ENCODE measurements at places on chromosomes 6 and 20. TPM values are rescaled to one million over a fixed set of nuclear protein-coding genes. Genes with fewer than 3 reads are reported as not detected.
A peak's percentile ranks its signal among the peaks of the same experiment; 100 is the strongest.

DNA sequence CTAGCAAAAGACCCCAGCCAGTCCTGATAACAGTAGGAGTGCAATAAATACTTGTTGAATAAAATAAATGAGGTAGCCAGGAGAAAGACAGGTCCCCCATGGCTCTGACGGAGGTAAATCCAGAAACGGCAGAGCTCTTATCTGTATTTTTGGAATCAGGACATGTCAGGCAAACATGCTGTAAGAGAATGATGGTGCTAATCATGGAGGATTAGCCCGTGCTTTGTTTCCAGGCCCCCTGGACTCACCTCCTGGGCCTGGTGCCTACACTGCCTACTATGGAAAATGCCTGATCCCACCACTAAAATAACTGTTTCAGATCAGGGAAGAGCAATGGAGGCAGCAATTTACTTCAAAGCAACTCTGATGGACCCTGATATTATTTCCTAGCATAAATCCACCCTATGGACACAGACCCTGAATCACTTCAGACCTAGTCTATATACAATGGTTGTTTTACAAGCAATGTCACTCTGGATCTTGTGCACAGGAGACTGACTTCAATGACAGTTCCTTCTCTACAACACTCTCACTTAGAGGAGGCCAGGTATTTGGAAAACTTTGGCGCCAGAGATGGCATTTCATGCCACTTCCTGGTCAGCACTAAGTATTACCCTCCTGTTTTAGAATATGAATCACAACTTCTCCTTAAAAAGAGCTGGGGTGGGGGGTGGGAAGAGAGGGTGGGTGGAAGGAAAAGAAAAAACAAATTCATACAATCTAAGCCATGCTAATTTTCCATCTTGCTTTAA is 6.4 kb downstream of the MRPL14 start:
- H3K27ac ChIP-seq: no peak overlapping the region
- H3K4me3 ChIP-seq: no peak overlapping the region
- H3K36me3 ChIP-seq: no peaks in the 10 kb centered on the region
- no peaks in the 10 kb centered on the region for H3K27me3 ChIP-seq
- no peak for DNase-seq
- peaks cover 5% of the 10 kb centered on the region for H3K4me1 ChIP-seq

GRCh38 chr6:63553208-63553607 is 19.1 kb upstream of the LOC128125822 start:
- H3K27ac ChIP-seq: no peak overlapping the region
- H3K4me1 ChIP-seq: no peaks in the 10 kb centered on the region
- no peaks in the 10 kb centered on the region for H3K36me3 ChIP-seq
- no peak overlapping the region for H3K4me3 ChIP-seq

DNA sequence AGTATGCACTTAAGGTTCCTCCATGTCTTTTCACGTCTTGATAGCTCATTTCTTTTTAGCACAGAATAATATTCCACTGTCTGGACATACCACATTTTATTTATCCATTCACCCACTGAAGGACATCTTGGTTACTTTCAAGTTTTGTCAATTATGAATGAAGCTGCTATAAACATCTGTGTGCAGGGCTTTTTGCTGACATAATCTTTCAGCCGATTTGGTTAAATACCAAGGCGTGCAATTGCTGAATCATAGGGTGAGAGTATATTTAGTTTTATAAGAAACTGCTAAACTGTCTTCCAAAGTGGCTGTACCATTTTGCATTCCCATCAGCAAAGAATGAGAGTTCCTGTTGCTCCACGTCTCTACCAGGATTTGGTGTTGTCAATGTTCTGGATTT is 44.9 kb upstream of the PHACTR2 start:
- no peaks in the 10 kb centered on the region for H3K27me3 ChIP-seq
- H3K4me1 ChIP-seq: peaks cover 2% of the 10 kb centered on the region
- H3K27ac ChIP-seq: no peak overlapping the region
- no peak for DNase-seq
- no peaks in the 10 kb centered on the region for H3K36me3 ChIP-seq
- H3K4me3 ChIP-seq: no peak overlapping the region

DNA sequence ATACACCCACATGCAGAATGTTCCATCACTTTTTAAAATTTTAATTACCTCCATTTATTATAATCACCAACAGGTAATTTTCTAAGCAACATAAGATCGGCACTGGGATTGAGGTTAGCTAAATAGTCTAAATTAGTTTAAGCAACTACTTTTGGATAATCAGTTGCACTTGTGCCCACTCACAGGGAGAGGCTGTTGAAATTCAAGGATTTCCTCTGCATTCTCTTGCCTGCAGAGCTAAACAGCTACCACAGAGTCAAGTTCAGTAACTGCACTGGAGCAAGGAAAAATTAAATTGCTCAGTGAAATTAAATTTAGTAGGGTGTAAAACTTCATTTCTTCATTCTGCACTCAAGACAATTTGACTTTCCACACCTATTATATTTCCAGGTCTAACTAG is 120.7 kb upstream of the CCDC28A start:
- H3K4me3 ChIP-seq: no peak overlapping the region
- no peaks in the 10 kb centered on the region for H3K27me3 ChIP-seq
- DNase-seq: no peak
- no peaks in the 10 kb centered on the region for H3K36me3 ChIP-seq
- no peak overlapping the region for H3K27ac ChIP-seq

- no peaks in the 10 kb centered on the region for H3K27me3 ChIP-seq
- no peak overlapping the region for H3K4me3 ChIP-seq
- peaks cover 3% of the 10 kb centered on the region for H3K36me3 ChIP-seq
- no peaks in the 10 kb centered on the region for H3K4me1 ChIP-seq
- no peak for DNase-seq
- H3K27ac ChIP-seq: no peak overlapping the region
Observed at GRCh38 chr20:62240020-62240685, 1.8 kb downstream of the OSBPL2 start.

- no peaks in the 10 kb centered on the region for H3K4me1 ChIP-seq
- H3K36me3 ChIP-seq: no peaks in the 10 kb centered on the region
- no peaks in the 10 kb centered on the region for H3K27me3 ChIP-seq
- no peak overlapping the region for H3K4me3 ChIP-seq
Observed at GRCh38 chr20:8172191-8172590, 40.1 kb downstream of the PLCB1 start.

DNA sequence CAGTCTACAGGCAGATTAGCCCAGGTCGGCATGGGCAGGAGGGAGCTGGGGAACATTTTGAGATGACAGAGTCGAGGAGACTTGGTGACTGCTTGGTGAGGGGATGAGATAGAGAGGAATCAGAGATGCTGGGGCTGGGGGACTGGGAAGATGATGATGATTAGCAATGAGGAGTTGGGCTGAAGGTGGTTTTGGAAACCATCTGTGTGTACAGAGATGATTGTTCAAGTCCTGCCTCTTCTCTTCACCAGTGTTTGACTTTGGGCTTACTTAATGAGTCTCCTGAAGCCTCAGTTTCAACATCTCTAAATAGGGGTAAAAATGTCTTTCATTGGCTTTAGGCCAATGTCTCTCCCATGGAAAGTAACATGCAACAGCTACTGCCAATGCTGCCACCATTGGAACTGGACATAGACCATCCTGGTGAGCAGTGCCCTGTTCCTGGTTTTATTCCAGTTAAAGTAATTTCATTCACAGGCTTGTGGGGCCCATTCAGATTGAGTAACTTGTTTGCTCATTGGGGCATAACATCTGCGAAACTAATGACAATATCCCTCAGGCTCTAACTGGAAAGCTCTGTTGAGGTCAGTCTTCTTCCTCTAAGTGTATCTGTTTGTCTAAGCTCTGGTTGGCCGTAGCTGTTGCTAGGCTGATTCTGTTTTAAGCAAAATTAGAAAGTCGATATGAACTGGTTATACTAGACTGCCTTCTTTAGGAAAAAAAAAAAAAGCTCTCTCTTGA is 99.1 kb downstream of the ARMC2 start:
- H3K27ac ChIP-seq: peak overlapping the region; percentile 94
- no peak for DNase-seq
- no peaks in the 10 kb centered on the region for H3K27me3 ChIP-seq
- H3K36me3 ChIP-seq: no peaks in the 10 kb centered on the region
- H3K4me3 ChIP-seq: no peak overlapping the region

GRCh38 chr6:40386200-40386599 is 201.0 kb downstream of the LRFN2 start:
- no peaks in the 10 kb centered on the region for H3K4me1 ChIP-seq
- DNase-seq: no peak
- no peak overlapping the region for H3K27ac ChIP-seq
- no peaks in the 10 kb centered on the region for H3K36me3 ChIP-seq
- H3K27me3 ChIP-seq: no peaks in the 10 kb centered on the region

DNA sequence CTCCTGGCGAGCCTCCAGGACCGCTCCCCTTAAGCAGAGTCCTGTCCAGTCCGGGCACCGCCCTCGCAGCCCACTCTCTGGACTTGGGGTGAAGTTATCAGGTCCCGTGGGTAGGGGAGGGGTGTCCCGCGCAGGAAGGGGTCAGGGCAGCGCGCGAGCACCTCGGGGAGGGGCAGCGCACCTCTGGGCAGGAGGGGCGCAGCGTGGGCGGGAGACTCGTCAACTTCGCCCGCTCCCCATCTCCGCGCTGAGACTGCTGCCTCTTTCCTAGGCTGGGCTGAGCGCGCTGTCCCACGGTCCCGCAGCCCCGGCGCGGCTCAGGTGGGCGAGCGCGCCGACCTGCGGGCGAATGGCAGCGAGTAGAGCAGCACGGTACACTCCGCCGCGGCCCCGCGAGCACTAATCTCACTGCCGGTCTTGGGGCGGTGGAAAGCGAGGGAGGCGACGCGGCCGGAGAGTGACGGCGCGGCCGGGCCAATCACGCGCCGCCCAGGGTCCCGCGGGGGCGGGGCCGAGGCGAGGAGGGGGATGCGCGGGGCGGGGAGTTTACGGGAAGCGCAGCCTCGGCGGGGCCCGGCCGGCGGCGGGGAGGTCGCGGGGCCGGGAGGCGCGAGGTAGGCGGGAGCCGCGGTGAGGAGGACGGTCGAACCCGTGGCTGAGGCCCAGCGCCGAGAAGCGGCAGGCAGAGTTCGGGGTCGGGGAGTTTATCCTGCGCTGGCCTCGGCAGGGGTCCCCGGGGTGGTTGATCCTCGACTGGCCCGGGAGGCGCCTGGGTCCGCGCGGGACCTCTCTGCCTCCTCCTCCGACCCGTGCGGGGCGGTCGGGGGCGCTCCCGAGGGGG is at the start of gene MAN1A1:
Gene MAN1A1 (minus strand): TSS at position 401 of the 841 bp plus-strand sequence. CDS start 696 bp downstream, outside the sequence.
- H3K27me3 ChIP-seq: no peaks in the 10 kb centered on the region
- H3K4me3 ChIP-seq: peak within 1 kb of the TSS; percentile 79
- DNase-seq: peak; percentile 93

GRCh38 chr6:97097068-97098047 is 172.8 kb downstream of the KLHL32 start:
- H3K27me3 ChIP-seq: no peaks in the 10 kb centered on the region
- H3K27ac ChIP-seq: no peak overlapping the region
- no peaks in the 10 kb centered on the region for H3K4me1 ChIP-seq
- DNase-seq: no peak

- no peaks in the 10 kb centered on the region for H3K36me3 ChIP-seq
- peak; percentile 62 for DNase-seq
- no peaks in the 10 kb centered on the region for H3K4me1 ChIP-seq
- H3K27ac ChIP-seq: no peak overlapping the region
- H3K27me3 ChIP-seq: no peaks in the 10 kb centered on the region
Observed at GRCh38 chr6:27188885-27189418, 58.5 kb upstream of the PRSS16 start.

DNA sequence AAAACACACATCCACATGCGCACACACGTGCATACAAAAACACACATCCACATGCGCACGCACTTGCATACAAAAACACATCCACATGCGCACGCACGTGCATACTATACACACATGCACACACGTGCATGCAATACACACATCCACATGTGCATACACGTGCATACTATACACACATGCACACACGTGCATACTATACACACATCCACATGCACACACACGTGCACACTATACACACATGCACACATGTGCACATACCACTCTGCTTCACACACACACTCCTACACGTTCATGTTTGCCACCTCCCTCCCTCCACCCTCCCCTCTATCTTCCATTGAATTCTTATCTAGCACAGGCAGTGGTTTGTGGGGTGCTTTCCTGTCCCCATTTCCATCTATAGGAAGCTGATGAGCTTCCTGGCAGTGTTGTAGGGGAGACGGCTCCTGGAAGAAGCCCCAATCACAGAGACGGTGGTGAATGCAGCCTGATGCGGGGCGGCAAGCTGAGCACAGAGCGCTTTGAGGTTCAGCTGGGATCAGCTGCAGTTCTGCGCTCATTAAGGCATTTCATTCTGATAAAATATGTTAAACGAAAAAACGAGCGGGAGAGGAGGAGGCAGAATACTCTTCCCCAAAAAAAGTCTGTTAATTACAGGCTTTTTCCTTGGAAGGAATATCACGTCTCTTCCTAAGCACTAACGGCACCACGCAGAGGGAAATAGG is 287.7 kb downstream of the TAF4 start:
- H3K27ac ChIP-seq: no peak overlapping the region
- no peaks in the 10 kb centered on the region for H3K27me3 ChIP-seq
- H3K4me1 ChIP-seq: no peaks in the 10 kb centered on the region
- DNase-seq: peak; percentile 43

DNA sequence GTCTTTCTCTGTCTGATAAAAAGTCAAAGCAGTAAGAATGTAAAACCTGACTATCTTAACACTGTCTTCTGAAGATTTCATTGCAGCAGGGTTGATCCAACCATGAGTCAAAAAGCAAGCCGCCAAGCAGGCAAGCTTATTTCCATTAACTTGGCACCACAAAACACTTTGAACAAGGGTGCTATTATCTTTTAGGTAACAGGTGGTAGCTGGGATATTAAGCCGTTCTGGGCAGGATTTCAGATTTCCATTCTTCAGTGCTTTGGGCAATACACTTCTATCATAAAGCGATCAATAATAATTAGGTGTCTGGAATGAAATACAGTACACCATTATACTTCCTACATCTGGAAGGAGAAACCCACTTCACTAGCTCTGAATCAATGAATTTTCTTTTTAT is 181.9 kb downstream of the TBC1D7 start:
- no peak overlapping the region for H3K27ac ChIP-seq
- H3K36me3 ChIP-seq: no peaks in the 10 kb centered on the region
- DNase-seq: no peak
- peaks cover under 1% of the 10 kb centered on the region for H3K4me1 ChIP-seq

GRCh38 chr6:10073341-10073740 is 341.5 kb downstream of the TFAP2A start:
- no peaks in the 10 kb centered on the region for H3K36me3 ChIP-seq
- no peak overlapping the region for H3K27ac ChIP-seq
- no peak for DNase-seq
- H3K27me3 ChIP-seq: no peaks in the 10 kb centered on the region

- H3K4me1 ChIP-seq: peaks cover 6% of the 10 kb centered on the region
- H3K36me3 ChIP-seq: no peaks in the 10 kb centered on the region
- DNase-seq: no peak
- H3K27ac ChIP-seq: no peak overlapping the region
- no peaks in the 10 kb centered on the region for H3K27me3 ChIP-seq
Observed at GRCh38 chr6:15257357-15258132, 11.7 kb downstream of the JARID2 start.

- no peaks in the 10 kb centered on the region for H3K27me3 ChIP-seq
- H3K27ac ChIP-seq: no peak overlapping the region
- no peak overlapping the region for H3K4me3 ChIP-seq
- DNase-seq: no peak
- H3K36me3 ChIP-seq: no peaks in the 10 kb centered on the region
Observed at GRCh38 chr6:23705697-23706096, 420.3 kb upstream of the NRSN1 start.

The EYA2 gene
- 10.9 TPM for total RNA-seq

The SNX21 gene
- 36.2 TPM for total RNA-seq

The MROH8 gene
- total RNA-seq: 5.1 TPM

The MYLK2 gene
- 0.30 TPM for total RNA-seq

The KCNQ5 gene
- 8.1 TPM for total RNA-seq

The FNDC1 gene
- 2.5 TPM for total RNA-seq

The HLA-F gene
- total RNA-seq: 90.5 TPM

The AIF1 gene
- total RNA-seq: 32.6 TPM

The TINAG gene
- total RNA-seq: not detected
